Activated B cell treated with CpG ODN at 0.5 μM for 24 hours (primary cell): ENCODE measurements at places on chromosomes 11 and 22. TPM values are rescaled to one million over a fixed set of nuclear protein-coding genes. Genes with fewer than 3 reads are reported as not detected.

The HBB gene
- 147 and 157 TPM in 2 replicates for total RNA-seq

DNA sequence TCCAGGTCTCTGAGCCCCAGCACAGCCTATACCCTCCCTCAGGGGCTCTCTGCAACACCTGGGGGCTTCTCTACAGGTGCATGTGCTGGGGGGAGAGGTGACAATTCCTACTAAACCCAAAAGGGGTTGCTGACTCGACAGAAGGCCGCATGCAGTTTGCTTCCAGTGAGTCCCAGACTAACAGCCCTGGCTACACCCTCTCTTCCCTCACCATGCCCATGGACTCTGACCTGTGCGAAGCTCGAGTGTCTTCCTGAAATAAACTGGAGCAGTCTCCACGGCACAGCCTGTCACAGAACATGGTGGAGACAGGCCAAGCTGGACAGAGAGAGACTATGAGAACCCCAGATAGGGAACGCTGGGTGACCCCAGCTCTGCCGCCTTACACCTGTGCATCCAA is 16.6 kb downstream of the PLEKHA7 start:
- no peaks in the 10 kb centered on the region for H3K36me3 ChIP-seq
- no peaks in the 10 kb centered on the region for H3K4me1 ChIP-seq
- no peak overlapping the region for H3K4me3 ChIP-seq

DNA sequence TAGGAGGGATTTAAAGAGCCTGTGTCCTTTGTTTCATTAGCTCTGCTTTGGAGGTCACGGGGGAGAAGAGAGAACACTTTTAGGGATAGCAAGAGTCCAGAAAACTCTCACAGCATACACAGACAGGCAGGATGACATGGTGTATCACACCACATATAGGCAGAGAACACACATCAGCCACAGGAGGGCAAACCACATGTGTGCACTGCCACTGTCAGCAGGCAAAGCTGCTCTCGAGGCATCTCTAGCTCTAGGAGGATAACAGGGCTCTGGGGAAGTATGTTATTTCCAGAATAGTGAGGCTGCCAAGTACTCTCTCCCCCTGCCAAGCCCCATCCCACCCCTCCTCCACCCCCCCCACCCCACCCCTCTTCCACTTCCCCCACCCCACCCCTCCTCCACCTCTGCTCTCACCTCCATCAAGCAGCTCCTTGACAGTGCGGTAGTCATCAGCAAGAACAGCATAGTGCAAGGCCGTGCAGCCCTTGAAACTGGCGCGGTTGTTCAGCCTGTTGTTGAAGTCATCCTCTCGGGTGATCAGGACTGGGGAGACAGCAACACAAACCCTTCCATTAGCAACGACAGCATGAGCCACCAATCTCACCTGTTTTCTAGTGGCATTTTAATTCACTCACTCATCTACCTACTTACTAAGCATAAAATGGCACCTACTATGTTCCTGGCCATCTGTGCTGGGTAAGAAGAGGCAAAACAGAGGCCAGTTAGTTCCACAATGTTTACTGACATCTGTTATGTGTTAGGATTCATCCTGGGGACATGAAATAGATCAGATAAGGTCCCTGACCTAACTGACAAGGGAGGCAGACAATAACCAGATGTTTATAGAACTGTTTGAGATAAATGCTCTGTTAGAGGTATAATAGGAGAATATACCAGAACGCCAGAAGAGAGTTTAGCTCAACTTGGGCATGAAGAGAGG is 75.6 kb downstream of the CLPB start:
- no peaks in the 10 kb centered on the region for H3K4me1 ChIP-seq
- H3K27ac ChIP-seq, result no peak overlapping the region
- no peaks in the 10 kb centered on the region for H3K27me3 ChIP-seq

The FGF3 gene
- total RNA-seq, result not detected in 2 replicates

DNA sequence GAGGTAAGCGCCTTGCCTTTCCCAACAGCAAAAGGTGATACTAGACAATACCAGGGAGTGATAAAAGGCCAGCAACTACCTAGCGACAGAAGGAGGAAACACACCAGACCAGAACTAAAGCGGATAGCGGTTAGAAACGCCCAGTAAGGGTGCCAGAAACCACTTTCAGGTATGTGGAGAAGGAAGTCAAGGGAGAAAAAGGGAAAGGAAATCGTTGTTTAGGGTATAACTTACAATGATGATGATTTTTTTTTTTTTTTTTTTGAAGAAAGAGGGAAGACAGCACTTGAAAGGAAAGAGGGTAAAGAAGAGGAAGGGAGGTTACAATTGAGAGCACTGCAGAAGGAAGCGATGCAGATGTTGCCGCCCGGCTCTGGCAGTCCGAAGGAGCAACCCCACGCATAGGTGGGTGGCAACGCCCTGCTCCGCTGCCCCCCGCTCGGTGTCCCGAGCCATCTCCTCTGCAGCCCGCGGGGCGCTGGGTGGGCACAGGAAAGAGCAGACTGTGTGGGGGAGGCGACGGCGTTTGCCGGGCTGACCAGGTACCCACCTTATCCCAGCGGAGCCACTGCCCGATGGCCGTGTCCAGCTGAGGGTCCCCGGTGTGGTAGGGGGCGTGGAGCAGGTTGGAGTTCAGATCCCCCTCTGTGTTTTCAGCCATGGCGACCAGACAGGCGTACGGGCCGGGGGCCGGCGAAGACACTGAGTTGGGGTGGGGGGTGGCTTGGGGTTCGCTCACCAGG is 561 bp downstream of the PGM2L1 start:
- peak; percentile 54 for DNase-seq
- H3K27me3 ChIP-seq, result no peaks in the 10 kb centered on the region
- peaks cover 8% of the 10 kb centered on the region for H3K36me3 ChIP-seq
- H3K4me3 ChIP-seq, result peak overlapping the region; percentile 100
- peak overlapping the region; percentile 92 for H3K27ac ChIP-seq

DNA sequence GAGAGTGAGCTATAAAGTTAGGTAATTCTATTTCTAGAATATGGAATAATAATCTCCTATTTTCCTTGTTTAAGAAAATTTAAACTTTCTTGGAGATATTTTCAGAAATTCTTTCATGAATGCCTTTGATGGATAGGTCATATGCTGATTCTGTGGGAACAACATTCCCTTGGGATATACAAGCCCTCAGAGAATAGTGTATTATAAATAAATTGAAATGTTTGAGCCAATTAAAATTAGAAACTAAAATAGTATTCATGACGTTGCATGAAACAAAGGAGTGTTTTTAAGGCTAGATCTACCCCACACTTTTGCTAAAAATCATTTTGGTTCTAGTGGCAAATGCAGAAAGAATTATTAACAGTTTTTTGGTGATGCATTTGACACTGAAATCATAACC is 269.3 kb upstream of the ANO3 start:
- peaks cover 34% of the 10 kb centered on the region for H3K4me1 ChIP-seq
- no peak overlapping the region for H3K4me3 ChIP-seq
- H3K27me3 ChIP-seq, result no peaks in the 10 kb centered on the region

- no peaks in the 10 kb centered on the region for H3K4me1 ChIP-seq
- H3K27me3 ChIP-seq, result no peaks in the 10 kb centered on the region
- no peaks in the 10 kb centered on the region for H3K36me3 ChIP-seq
- no peak for DNase-seq
Observed at GRCh38 chr11:109350091-109350490, 71.9 kb upstream of the C11orf87 start.

- no peak for DNase-seq
- H3K4me3 ChIP-seq, result no peak overlapping the region
- no peak overlapping the region for H3K27ac ChIP-seq
- H3K36me3 ChIP-seq, result peaks cover 6% of the 10 kb centered on the region
- peaks cover 12% of the 10 kb centered on the region for H3K4me1 ChIP-seq
Observed at GRCh38 chr22:40039482-40040115, 44.8 kb downstream of the FAM83F start.
